ENCODE measurements at places on chromosomes 4 and X.

DNA sequence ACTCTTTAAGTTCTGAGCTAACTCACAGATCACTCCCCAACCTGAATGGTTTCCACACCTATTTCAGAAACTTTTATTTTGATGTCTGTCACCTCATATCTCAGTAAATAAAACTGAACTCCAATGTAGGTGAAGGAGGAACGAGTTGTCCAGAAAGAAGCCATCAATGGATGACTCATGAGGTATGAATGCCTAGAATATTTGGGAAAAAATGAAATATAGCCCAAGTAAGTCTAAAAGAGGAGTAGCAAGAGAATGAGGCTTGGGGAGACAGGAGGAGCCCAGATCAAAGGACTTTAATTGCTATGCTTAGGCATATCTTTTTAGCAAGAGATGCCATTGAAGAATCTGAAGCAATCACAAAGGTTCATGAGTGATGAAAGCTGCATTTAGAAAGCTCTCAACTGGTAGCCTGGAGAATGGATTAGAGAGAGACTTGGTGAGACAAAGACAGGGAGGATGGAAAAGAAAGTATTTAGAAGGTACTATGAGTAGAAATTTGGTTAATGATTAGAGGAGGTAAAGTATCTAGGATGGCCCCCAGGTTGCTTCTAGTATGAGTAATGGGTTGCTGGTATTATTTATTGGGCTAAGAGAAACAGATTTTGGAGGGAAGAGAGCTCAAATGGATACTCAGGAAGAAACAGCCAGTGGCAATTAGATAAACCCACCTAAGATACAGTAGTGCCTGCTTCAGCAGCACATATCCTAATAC lies 39.4 kb downstream of the NOCT start:
- H3K27ac ChIP-seq: no peak overlapping the region
- no peaks in the 10 kb centered on the region for H3K4me1 ChIP-seq
- DNase-seq: no peak
- peaks cover 80% of the 10 kb centered on the region for H3K36me3 ChIP-seq
- H3K27me3 ChIP-seq: no peaks in the 10 kb centered on the region

- no peak for DNase-seq
- no peaks in the 10 kb centered on the region for H3K27me3 ChIP-seq
- no peak overlapping the region for H3K27ac ChIP-seq
- H3K4me3 ChIP-seq: no peak overlapping the region
- peaks cover 87% of the 10 kb centered on the region for H3K36me3 ChIP-seq
Observed at GRCh38 chr4:73152893-73153292, 83.4 kb upstream of the COX18 start.

- H3K27ac ChIP-seq: peak overlapping the region; percentile 65
- H3K4me3 ChIP-seq: no peak overlapping the region
- H3K4me1 ChIP-seq: peaks cover 17% of the 10 kb centered on the region
Observed at GRCh38 chr4:152997771-152998487, 61.8 kb downstream of the FHDC1 start.

- no peaks in the 10 kb centered on the region for H3K27me3 ChIP-seq
- H3K27ac ChIP-seq: no peak overlapping the region
- H3K36me3 ChIP-seq: no peaks in the 10 kb centered on the region
- H3K4me1 ChIP-seq: peaks cover 7% of the 10 kb centered on the region
- no peak for DNase-seq
Observed at GRCh38 chrX:150159537-150159936, 203.6 kb upstream of the MAMLD1 start.

Data from RWPE2 (cell line).